ENCODE measurements at places on chromosomes 12 and 14. TPM values are rescaled to one million over a fixed set of nuclear protein-coding genes. Genes with fewer than 3 reads are reported as not detected.

OTUB2 gene
- 5.3 TPM for total RNA-seq

GPR84 gene
- total RNA-seq = not detected

GPRC5D gene
- not detected for total RNA-seq

FAM90A1 gene
- total RNA-seq = not detected

TAS2R14 gene
- not detected for total RNA-seq

GUCY2C gene
- total RNA-seq = not detected

CCDC175 gene
- not detected for total RNA-seq

ADSS1 gene
- 13.1 TPM for total RNA-seq

MUCL1 gene
- 4.7 TPM for total RNA-seq

SAMD15 gene
- 0.35 TPM for total RNA-seq

HPD gene
- total RNA-seq = not detected

SALL2 gene
- total RNA-seq = 2.6 TPM

CCDC88C gene
- 18.9 TPM for total RNA-seq

Measured in airway epithelial cell (primary cell).